Stimulated activated CD4-positive, alpha-beta T cell treated with anti-CD3 and anti-CD28 coated beads, TNF-alpha, amount 100 ng/mL, for 4 hours (primary cell): ENCODE measurements at places on chromosomes 1 and 21.

- no peak for DNase-seq
Observed at GRCh38 chr1:228979325-228979699, 244.0 kb downstream of the RHOU start.

DNA sequence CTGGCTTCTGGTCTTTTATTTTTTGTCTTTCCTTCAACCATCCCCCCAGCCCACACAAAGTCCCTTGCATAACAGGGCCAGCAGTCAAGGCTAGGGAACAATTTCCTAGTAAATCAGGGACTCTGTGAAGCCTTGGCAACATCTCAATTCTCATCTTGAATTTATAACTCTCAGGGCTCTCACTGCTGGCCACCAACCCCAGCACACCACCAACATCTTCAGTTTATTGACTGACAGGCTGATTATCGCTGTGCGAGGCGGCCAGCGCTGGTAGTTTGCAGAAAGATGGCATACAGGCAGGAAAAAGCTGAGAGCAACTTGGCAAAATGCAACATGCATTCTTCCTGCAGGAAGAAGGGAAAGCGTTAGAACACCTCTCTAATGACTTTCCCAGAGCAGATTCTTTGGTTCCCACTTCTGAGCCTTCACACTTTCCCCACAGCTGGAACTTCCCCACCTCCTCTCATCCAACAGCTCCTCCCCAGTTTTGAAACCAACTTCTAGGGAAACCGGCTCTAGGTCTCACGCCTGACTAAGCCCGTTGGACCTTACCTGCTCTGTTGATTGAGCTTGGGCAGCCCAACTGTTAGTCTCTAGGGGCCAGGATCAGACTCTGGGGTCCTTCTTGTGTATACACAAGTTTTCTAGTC lies 26.3 kb upstream of the CSF1 start:
- no peak for DNase-seq

- no peak for DNase-seq
Observed at GRCh38 chr1:169124459-169124858, 18.0 kb downstream of the ATP1B1 start.

GRCh38 chr1:158053276-158053675 lies 59.8 kb downstream of the KIRREL1 start:
- DNase-seq = no peak

DNA sequence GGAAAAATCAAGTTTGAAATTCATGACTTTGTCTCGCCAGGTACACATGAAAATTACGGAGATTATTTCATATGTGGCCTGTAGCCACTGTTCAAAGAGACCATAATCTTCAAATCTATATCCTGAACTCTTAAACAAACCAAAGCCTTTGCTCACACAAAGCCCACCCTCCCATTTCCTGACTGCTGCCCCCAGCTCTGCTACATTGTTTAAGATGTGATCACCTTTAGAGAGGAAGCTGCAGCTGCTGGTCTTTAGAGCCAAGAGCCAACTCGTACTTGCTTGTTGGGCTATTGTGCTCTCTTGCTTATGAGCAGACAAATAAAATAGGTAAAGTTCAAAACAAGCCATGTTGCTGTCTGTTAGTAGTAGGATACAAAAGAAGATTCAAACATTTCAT lies 71.9 kb downstream of the DTL start:
- DNase-seq = no peak

GRCh38 chr1:58361134-58361533 lies 185.4 kb downstream of the OMA1 start:
- DNase-seq = no peak

GRCh38 chr1:51636764-51637522 lies 20.1 kb downstream of the OSBPL9 start:
- no peak for DNase-seq

DNA sequence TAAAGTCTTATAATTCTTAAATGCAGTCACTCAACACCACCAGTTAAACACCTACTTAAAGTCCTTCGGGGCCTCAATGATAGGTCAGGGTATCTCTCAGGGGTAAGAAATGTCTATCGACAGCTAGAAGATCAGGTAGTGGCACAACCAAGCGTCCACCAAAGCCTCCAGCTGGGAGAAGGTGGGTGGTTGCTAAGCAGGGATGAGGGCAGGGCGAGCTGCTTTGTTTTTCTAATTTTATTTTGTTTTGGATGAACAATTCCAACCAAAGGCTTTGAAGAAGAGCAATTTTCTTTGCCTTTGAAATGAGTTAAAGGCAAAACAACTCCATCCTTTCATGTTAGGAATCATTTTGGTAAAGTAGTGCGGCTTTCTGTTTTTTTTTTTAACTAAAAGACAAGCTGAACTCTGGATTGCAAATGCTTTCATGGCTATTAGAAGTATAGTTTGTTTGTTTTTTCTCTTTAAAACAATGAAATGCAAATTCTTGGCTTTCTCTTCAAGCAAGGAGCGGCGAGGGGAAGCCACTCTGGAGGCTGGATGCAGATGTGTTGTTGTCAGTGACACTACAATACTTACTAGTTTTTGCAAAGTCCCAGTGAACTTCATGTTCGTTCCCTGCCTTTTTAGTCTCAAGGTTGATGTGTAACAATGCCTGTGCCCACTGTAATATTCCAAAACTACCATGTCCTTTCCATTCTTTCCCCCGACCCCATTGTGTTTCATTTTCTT lies 106.0 kb downstream of the MRPS6 start:
- no peak for DNase-seq

GRCh38 chr1:42178249-42178648 lies 13.7 kb upstream of the GUCA2A start:
- DNase-seq = no peak

DNA sequence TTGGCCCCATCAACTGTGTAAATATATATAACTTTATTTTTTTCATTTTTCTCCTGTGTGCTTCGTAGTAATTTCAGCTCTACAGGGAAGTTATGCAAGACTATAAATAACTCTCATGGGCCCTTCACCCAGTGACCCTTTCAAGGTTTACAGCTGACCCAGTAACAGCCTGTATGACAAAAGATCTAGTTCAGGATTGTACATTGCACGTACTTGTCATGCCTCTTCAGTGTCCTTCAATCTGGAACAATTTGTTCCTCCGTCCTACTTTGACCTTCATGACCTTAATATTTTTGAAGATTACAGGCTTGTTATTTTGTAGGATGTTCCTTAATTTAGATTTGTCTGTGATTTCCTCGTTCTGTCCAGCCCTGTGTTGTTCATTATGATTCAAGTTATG lies 40.5 kb downstream of the BRINP2 start:
- DNase-seq = no peak

GRCh38 chr21:39094847-39095579 lies 88.2 kb downstream of the PSMG1 start:
- no peak for DNase-seq

- DNase-seq = no peak
Observed at GRCh38 chr1:40944326-40944725, 35.2 kb upstream of the CTPS1 start.

GRCh38 chr1:58622571-58622970 lies 45.5 kb upstream of the TACSTD2 start:
- DNase-seq = no peak

- no peak for DNase-seq
Observed at GRCh38 chr1:150282558-150282958, 204 bp downstream of the CIART start.

GRCh38 chr1:25933479-25934365 lies 27.5 kb upstream of the STMN1 start:
- no peak for DNase-seq

- no peak for DNase-seq
Observed at GRCh38 chr21:41501919-41502318, 6.0 kb downstream of the TMPRSS2 start.

DNA sequence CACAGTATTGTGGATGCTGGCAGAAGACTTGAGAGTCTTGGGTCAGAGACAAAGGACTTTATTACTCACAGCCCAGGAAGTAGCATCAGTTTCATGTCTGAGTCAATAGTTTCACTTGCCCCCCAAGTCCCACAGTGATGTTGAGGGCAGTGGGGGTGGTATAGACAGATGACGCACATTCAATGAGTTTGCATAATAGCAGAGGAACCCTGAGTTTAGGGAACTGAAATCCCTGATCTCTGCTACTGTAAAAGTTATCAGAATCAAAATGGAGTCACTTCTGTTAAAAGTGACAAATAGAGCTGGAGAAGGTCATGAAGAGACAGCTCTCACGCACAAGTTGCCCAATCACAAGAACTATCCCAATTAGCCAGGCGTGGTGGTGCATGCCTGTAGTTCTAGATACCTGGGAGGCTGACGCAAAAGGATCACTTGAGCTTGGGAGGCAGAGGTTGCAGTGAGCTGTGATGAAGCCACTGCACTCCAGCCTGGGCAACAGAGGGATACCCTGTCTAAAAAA lies 11.5 kb upstream of the HCRTR1 start:
- no peak for DNase-seq

- DNase-seq = no peak
Observed at GRCh38 chr1:200912737-200913407, 18.2 kb downstream of the INAVA start.

- no peak for DNase-seq
Observed at GRCh38 chr1:61269602-61270001, 187.2 kb downstream of the NFIA start.

GRCh38 chr1:114495486-114495885 lies 15.5 kb downstream of the TRIM33 start:
- no peak for DNase-seq

DNA sequence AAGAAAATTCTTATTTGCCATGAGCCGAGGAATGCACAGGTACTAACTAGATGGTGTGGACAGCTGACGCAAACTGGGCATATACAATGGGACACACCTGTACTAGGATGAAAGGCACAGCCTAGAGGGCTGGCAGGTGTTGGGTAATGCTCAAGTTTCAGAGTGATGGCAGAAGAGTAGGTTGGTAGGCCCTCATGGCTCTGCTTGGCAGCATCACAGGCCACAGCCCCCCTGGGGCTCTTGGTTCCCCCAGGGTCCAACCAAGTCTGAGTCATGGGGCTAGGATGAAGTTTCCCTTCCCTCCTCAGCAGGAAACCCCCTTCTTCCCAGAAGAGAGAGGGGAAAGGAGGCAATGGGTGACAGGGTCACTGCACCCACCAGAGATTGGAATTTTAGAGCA lies 35.2 kb downstream of the SPEN start:
- no peak for DNase-seq

DNA sequence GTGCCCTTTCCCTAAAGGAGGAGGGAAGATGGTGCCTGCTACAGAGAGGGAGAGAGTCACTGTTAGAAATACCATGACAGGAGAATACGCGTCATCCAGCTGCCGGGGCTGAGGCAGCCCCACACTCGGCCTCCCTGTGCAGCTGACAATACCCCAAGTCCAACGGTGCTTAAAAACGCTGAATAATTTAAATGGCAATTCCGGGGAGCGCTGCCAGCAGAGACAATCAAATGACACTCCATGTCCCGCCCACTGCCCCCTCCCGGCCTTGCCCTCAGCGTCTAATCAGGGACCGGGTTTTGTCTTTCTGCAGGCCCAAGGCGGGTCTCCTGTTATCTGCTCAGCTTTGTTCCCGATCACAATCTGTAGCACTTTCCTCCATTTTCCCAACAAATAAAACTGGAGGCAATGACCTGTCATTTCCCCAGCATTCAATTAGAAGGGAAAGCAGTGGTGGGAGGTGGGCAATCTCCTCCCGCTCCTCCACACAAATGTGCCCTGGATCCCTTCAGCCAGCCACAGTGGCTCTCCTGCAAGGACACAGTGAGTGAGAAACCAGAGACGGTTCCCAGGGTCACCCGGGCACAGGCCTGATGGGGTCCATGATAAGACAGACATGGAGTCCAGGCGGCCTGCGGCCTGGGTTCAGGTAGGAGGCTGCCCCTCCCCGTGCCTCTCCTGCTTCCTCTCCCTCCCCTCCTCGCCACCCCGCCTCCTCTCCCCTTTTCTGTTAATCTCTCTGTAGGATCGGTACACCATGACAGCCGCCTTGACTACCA lies 42.7 kb upstream of the AJAP1 start:
- DNase-seq = no peak

GRCh38 chr1:158021721-158022120 lies 28.3 kb downstream of the KIRREL1 start:
- no peak for DNase-seq

DNA sequence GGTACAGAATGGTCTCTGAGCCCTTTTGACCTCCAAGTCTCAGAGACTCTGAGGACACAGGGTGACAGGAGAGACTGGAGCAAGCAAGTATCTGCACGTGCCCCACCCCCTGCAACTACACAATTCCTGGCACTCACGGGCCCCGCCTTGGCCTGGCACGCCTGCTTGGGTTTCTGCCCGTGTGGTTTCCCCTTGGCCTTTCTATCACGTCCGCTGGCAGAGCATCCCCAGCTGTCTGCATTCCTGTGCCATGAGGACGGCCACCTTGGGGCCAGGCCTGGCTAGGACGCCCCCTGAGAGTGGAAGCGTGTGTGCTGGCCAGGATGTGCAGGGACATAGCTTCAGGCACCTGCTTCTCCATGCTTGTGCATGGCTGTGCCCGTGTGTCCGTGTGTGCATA lies 14.3 kb upstream of the EDN2 start:
- DNase-seq = no peak

GRCh38 chr1:152034654-152035538 lies 1.9 kb downstream of the S100A11 start:
- DNase-seq = peak; percentile 36

DNA sequence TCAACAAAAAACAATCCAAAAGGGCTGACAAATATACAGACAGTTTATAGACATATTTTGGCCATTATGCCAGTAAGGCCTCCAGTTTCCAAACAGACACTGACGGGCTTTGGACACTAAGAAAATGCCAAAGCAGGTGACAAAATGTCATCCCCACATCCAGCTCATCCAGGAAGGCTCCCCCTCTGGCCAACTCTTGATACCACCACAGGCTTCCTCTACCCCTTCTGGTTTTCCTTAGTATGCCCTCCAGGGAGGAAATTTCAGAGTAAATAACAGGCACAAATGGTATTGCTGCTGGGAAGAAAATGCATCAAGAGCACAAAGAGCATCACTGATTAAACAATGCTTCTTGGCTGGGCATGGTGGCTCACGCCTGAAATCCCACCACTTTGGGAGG lies 225.3 kb downstream of the VAV3 start:
- no peak for DNase-seq

DNA sequence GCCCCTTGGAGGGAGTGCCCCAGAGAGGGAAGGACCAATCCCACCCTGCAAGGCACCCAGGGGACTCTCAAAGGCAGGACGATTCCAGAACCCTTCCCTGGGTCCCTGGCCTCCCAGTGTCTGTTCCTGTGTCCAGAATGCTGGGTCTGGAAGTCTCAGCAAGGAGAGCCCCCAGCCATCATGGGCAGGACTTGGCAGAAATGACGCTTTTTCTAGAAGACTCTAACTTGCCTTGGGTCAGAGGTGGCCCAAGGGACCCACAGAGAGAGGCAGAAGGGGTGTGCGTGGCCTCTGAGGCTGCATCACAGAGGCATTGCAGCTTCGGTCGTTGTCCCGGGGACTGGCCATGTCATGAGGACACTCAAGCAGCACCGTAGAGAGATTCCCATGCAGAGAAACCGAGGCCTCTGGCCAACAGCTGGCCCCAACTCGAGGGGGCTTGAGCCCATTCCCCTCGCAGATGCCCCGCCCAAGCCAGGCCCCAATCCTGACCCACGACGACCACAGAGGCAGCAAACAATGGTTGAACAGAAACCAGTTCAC lies 57.8 kb downstream of the WNT9A start:
- no peak for DNase-seq
